GM12878 (cell line): ENCODE measurements at places on chromosomes 12 and 14. TPM values are rescaled to one million over a fixed set of nuclear protein-coding genes. Genes with fewer than 3 reads are reported as not detected.

The JAG2 gene
- total RNA-seq = 0.10 and 0.19 TPM in 2 replicates

The GZMH gene
- total RNA-seq = not detected in 2 replicates

The WNT5B gene
- 15.4 and 18.3 TPM in 2 replicates for total RNA-seq

The KRT74 gene
- total RNA-seq = not detected in 2 replicates

The PLEKHD1 gene
- 0.08 TPM in 1 of 2 replicates, not detected in the other for total RNA-seq

The GTF2H3 gene
- total RNA-seq = 38.9 and 40.0 TPM in 2 replicates

The GPR162 gene
- total RNA-seq = not detected in 2 replicates

The RTL1 gene
- not detected in 2 replicates for total RNA-seq

The IL25 gene
- not detected in 2 replicates for total RNA-seq

The FOXA1 gene
- total RNA-seq = 0.18 and 0.61 TPM in 2 replicates

The TMEM19 gene
- 44.8 and 49.1 TPM in 2 replicates for total RNA-seq

The DIO2 gene
- total RNA-seq = not detected in 2 replicates

The HOXC12 gene
- total RNA-seq = not detected in 2 replicates

The AQP5 gene
- total RNA-seq = not detected in 2 replicates

The OR4N5 gene
- not detected in 2 replicates for total RNA-seq
